ENCODE measurements at places on chromosomes 2 and 18. TPM values are rescaled to one million over a fixed set of nuclear protein-coding genes. Genes with fewer than 3 reads are reported as not detected.

Gene LGALSL
- total RNA-seq, result 15.5 TPM

DNA sequence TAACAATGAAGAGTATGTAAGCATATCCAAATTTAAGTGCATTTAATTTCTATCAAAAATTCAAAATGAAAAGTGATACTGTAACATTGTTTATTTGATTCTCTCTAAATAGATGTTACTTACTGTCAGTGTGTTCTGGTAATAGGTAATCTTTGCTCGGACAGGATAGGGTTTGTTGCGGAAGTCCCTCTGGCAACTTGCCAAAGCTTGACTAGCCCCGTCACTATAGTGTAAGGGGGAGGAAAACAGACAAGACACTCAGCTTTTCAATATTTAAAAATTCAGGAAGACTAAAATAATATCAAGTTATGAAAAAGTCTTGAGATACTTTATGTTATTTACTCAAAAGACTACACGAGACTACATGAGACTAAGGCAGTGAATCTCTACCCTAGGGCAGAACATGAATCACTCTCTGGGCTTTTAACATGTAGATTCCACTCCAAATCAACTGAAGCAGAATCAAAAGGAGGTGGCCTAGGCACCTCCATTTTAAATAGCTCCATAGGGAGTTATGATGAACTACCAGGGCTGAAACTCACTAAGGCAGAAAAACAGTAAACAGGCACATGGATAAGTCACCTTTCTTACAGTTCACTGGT is 5.9 kb downstream of the LMAN1 start:
- no peak for DNase-seq

GRCh38 chr2:54261537-54261936 is 5.5 kb upstream of the TSPYL6 start:
- DNase-seq, result no peak

Gene SERPINB4
- total RNA-seq, result not detected

GRCh38 chr18:9984080-9984479 is 70.3 kb downstream of the VAPA start:
- DNase-seq, result no peak

All from ovary (tissue), 10 donors.